ENCODE measurements at places on chromosomes 7 and 10.

DNA sequence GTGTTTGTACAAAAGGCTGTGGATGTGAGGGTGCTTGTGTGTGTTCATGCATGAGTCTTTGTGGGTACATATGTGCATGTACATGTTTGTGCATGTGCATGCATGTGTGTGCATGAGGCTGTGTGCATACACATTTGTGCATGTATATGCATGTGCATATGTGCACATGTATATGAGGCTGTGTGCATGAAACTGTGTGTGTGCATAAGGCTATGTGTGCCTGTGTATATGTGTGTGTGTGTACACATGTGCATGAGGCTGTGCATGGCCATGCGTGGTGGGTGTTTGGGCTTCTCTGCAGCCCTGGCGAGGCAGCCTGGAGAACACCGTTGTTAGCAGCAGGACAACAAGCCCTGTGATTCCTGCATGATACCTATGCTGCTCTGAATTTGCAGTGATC lies 207.7 kb upstream of the ADCY1 start:
- DNase-seq, result no peak

GRCh38 chr10:103554488-103555324 lies 61.2 kb downstream of the NEURL1 start:
- DNase-seq, result no peak

DNA sequence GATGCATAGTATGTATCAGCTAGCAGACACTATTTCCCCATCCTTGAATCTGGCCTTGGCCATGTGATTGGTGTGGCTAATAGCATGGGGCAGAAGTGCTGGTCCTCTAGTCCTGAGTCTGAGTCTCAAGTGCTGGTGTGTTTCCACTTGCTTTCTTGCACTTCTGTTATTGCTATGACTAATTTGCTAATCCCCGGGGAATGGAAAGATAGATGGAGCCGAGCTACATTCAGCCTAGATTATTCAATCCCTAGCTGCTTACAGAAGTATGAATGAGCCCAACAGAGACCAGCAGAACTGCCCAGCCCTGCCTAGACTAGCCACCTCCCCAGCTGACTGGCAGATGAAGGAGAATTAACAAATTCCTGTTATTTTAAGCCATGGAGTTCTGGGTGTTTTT lies 53.2 kb upstream of the SYPL1 start:
- no peak for DNase-seq

DNA sequence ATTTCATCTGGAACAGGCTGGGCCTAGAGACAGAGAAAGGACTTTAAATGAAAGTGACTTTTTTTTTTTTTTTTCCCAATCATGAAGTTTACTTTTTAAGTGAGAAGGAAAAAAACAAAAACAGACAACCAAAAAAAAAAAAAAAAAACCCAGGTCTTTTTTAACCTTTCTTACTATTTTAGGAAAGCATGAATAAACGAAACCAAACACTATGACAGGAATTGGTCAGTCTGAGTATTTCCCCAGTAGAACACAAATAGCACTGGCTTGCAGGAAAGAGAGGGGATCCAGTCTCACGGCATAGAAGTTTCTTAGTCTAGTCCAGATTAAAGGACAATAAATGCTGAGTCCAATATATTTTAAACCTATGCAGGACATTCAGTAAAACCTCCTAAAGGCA lies 180.5 kb upstream of the CCDC6 start:
- no peak for DNase-seq

GRCh38 chr10:50211670-50212069 lies 39.6 kb downstream of the ASAH2 start:
- DNase-seq, result no peak

DNA sequence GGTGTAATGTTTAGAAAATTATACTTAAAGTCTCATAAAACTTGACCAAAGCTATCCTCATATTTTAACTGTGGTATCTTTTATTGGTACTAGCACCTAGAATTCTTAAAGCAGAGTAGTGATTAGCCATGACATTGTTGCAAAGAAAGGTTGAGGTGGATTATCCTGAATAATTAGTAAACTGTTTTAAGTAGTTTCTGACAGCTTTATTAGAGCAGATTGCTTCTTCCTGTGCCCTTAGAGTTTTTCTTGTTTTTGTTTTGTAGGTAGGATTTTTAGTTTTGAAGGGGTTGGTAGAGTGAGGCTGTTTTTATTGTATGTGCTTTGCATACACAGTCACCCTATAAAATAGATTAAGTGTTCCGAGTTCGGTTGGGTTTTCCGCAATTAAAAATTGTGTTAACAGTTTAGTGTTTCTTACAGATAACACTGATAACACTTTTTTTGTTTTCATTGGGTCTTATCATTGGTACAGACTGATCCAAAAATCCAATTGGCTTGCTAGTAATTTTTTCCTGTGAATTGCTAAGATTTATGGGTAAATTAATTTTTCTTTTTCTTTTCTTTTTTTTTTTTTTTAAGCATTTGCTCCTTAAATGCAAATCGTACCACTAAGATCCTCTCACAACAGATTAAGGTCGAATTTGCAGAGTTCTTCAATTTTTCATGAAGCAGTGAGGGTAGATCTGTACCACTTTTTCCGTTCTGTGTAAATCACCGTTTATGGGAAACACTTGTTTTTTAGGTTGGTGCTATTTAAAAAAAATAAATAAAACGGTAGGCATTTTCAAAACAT lies 2.1 kb upstream of the PBLD start:
- no peak for DNase-seq

- no peak for DNase-seq
These were observed 1.9 kb downstream of the GSTK1 start for GRCh38 chr7:143265017-143265693.

- DNase-seq, result no peak
These were observed 139.0 kb downstream of the TPST1 start for GRCh38 chr7:66344166-66344565.

DNA sequence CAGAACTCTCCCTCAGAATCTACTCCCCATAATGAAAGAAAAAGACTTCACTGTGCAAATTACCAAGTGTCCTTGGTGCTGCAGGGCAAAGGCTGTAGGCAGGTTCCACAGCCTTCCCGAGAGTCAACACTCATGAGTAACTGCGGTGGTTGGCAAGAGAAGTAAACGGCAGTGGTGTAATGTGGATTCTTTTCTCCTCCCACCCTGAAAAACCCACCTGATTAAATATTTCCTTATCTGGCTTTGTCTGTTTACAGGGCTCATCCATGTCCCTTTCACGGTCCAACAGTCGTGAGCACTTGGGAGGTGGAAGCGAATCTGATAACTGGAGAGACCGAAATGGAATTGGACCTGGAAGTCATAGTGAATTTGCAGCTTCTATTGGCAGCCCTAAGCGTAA lies 300.9 kb downstream of the BICC1 start:
- DNase-seq, result no peak

GRCh38 chr7:95441042-95441823 lies 6.4 kb upstream of the PON2 start:
- no peak for DNase-seq

- no peak for DNase-seq
These were observed 71.8 kb downstream of the SGCE start for GRCh38 chr7:94584113-94584512.

All from HS-5 (cell line).